ENCODE measurements at places on chromosomes 2 and 18.

GRCh38 chr2:227973241-227973640 is 101.8 kb downstream of the DAW1 start:
- DNase-seq, result no peak

DNA sequence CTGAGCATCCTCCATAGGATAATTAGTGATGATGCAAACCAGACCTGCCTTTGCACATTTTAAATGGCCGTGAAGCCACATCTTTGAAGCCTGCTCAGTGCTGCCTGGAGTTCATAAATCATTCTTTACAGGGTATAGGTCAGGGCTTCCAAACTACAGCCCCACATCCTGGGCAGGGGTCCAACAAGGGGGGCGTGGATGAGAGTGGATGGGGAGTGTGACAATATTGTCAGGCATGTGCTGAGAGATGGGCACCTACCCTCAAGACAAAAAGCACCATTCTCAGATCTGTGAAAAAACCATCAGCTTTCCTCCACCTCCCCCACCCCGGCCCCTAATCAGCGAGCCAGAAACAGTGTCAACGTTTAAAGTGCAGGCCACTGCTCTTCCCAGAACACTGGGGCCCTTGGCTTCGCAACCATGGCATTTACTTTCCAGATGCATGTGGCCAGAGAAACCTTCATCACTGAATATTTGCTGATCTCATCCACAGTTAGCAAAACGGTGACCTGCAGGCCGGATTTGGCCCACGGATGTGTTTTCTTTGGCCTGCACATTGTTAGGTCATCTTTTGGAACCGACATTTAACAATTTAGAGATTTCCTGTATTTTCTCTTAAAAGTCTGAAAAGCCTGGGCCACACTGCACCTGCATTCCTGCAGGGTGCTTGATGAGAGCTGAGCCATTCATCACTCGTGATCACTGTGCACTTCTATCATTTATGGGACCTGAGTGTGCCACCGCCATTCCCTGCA is 130.7 kb downstream of the ANKRD44 start:
- peak; percentile 64 for DNase-seq

- DNase-seq, result no peak
These were observed 493.7 kb upstream of the HS6ST1 start for GRCh38 chr2:128812183-128812940.

GRCh38 chr2:174591740-174592139 is 5.9 kb downstream of the WIPF1 start:
- DNase-seq, result no peak

- no peak for DNase-seq
These were observed 169.8 kb upstream of the SPATS2L start for GRCh38 chr2:200136655-200137054.

Measured in fibroblast of skin of right biceps (primary cell).